Left lung (tissue), 14 donors: ENCODE measurements at places on chromosomes 6 and 20. TPM values are rescaled to one million over a fixed set of nuclear protein-coding genes. Genes with fewer than 3 reads are reported as not detected.
A peak's percentile ranks its signal among the peaks of the same experiment; 100 is the strongest.

- peak overlapping the region; percentile 99 for H3K27ac ChIP-seq
- peak; percentile 56 for DNase-seq
- H3K36me3 ChIP-seq: no peaks in the 10 kb centered on the region
- H3K4me3 ChIP-seq: peak overlapping the region; percentile 89
- peaks cover 7% of the 10 kb centered on the region for H3K4me1 ChIP-seq
Observed at GRCh38 chr20:45792317-45793118, 764 bp downstream of the DNTTIP1 start.

DNA sequence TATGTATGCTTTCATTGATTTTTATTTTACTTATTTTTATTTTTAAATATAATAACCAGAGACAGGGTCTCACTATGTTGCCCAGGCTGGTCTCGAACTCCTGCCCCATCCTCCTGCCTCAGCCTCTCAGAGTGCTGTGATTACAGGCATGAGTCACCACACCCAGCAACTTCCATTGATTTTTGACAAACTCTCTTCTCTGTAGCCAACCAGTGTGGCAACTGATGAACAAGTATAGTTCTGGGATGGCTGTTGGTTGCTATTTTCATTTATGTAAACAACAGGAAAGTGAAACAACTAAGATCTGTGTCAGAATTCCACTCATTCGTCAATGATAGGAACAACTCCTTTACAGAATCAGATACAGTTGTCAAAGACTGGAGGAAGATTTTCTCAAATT lies 356.7 kb upstream of the JARID2 start:
- H3K4me3 ChIP-seq: no peak overlapping the region
- H3K27me3 ChIP-seq: no peaks in the 10 kb centered on the region
- H3K4me1 ChIP-seq: no peaks in the 10 kb centered on the region
- H3K27ac ChIP-seq: no peak overlapping the region

GRCh38 chr20:56875052-56875659 lies 246.1 kb downstream of the TFAP2C start:
- H3K4me3 ChIP-seq: no peak overlapping the region
- H3K36me3 ChIP-seq: no peaks in the 10 kb centered on the region
- H3K4me1 ChIP-seq: no peaks in the 10 kb centered on the region
- H3K27ac ChIP-seq: no peak overlapping the region
- no peak for DNase-seq
- H3K27me3 ChIP-seq: peaks cover 28% of the 10 kb centered on the region

PKHD1 gene
- total RNA-seq: 0.61 TPM

DSP gene
- 15.1 TPM for total RNA-seq

CRIP3 gene
- total RNA-seq: 1.1 TPM

AMD1 gene
- total RNA-seq: 99.9 TPM
